ENCODE measurements at places on chromosomes 2 and 18.

GRCh38 chr2:240392948-240393830 is 42.3 kb upstream of the GPC1 start:
- DNase-seq, result no peak

GRCh38 chr2:64929333-64929732 is 59.9 kb upstream of the SLC1A4 start:
- no peak for DNase-seq

DNA sequence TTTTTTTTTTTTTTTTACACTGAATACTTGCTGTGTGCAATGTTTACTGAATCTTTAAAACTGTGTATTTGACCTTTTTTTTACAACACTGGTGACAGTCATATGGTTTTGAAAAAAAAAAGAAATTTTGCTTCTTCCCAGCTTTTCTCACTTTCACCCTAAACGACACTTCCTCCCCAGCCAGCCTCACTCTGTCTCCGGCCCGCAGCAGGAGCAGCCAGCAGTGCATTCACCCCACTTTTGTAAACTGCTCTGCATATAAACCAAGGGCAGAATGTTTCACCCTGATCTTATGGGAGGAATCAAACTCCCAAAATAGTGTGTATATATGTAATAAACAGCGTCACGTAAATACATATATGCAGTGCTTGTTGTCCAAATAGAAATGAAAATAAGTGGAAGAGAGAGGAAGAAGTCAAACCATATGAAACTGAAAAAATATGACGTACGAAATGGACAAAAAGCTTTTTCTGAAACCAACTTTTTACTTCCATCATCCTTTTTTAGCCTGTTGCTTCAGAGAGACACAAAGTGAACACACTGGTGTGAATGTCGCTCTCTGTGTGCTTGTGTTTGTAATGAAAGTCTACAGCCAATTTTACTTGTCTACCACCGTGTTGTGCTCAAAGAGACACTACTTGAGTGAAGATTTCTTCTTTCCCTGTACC is 54.2 kb downstream of the ZCCHC2 start:
- DNase-seq, result no peak

GRCh38 chr2:238688193-238689153 is 159.4 kb upstream of the TWIST2 start:
- DNase-seq, result no peak

GRCh38 chr2:73292906-73293533 is 328 bp downstream of the EGR4 start:
- DNase-seq, result no peak

DNA sequence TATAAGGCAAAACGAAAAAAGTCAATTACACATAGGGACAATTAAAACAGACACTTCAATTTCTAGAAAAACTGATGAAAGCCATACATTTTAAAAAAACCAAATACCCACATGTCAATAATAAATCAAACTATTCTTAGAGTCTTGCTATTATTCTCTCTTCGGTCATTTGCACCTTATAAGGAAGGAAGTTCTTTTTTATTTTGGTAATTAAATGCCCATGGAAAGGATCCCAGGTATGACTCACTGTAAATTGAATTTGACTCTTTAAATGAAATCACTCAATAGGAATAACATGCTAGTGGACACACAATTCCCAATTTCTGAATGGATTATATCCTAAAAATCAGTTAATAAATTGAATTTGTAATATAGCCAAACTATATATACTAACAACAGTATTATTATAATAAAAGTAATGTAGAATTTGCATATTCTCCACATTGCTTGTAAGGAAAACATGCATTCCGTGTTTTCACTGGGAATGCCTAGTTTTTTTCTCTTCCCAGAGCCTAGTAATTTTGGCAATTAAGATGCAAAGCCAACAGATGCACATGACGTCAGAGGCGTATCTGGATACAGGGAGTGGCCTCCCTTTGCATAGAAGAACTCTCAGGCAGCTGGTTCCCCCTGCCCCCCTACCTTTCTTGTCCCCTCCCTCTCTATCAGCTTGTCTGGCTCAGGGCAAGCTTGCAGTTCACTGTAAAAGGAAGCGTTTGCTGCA is 153.5 kb upstream of the PGAP1 start:
- DNase-seq, result no peak

GRCh38 chr2:147275943-147276342 is 568.9 kb upstream of the ACVR2A start:
- no peak for DNase-seq

DNA sequence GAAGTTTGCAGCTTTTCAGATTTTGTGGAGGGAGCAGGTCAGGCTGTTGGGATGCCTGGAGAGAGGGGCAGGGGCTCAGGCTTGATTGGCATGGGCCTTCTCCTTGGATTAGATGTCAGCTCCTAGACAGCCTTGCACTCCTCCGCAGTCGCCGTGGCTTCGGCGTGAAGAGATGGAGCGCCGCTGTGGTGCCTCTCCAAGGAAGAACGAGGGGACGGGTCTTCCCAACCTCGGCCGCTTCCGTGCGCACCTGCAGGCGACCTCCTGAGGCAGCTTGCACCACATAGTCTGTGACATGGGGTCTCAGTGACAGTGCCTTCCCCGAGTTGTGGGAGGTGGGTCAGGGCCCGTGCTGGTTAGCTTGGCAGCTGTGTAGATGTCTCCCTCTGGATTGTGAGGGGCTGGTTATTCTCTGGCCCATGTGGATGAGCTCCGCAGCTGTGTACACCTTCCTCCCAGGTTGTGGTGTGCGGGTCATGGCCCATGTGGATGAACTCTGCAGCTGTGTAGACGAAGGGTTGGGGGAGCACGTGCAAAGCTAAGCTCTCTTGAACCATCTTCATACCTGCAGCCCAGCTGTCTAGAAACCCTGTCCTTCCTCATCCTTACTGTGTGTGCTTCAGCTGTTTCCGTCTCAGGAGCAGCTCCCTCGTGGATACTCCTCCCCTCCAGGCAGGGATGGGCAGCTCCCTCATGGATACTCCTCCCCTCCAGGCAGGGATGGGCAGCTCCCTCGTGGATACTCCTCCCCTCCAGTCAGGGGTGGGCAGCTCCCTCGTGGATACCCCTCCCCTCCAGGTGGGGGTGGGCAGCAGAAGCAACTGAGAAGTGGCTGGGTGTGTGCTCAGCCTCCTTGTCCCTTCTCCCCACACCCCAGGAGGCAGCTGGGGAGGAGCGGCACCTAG is 170.3 kb downstream of the LDLRAD4 start:
- DNase-seq, result no peak

DNA sequence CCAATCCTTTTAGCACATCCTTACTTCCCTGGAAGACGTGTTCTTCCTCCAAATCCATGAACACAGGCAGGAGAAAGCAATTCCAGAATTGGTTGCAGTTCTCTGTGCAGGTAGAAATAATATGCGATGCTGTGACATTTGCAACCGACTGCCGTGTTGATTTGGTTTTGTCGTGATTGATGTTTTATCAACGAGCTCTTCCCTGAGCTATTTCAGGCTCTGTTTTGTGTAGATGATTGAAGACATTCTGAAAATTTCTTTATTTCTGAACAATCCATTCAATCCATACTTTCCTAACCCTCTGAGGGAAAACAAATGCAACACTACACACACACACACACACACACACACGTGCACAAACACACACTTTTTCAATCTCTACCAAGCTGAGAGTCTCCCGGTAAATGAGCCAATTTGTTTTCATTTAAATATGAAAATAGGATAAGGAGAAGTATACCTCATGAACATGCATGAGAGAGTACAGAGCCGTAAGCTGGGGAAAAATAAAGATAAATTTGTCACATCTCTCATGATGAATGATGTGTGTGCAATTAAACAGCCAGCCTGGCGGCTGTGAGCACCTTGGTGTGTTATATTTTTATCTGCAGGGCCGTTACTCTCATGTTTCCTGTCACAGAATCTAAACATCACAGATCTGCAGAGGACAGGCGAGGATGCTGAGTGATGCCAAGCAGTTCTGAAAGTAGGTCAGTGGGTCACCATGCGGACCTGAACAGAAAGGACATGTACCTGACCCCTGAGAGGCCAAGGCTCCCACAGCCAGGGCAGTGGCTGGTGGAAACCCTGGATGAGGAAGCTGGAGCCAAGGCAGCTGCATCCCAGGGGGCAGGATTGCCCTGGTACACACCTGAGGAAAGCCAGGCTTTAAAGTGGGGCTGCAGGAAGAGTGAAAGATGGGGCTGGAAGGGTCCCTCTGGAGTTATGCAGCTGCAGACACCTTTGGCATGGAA is 64.8 kb downstream of the PDCL3 start:
- no peak for DNase-seq

DNA sequence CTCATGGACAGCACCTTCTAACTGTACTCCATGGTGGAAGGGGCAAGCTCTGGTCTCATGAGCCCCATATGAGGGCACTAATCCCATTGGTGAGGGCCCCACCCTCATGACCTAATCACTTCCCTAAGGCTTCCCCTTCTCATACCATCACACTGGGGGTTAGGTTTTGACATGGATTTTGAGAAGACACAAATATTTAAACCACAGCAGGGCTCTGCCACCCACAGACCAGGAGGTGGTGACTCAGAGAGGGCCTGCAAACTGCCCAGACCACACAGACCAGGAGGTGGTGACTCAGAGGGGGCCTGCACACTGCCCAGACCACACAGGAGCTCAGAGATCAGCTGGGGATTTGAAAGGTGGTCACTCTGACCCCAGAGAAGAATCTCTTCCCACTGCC is 222.0 kb downstream of the KLHL29 start:
- no peak for DNase-seq

DNA sequence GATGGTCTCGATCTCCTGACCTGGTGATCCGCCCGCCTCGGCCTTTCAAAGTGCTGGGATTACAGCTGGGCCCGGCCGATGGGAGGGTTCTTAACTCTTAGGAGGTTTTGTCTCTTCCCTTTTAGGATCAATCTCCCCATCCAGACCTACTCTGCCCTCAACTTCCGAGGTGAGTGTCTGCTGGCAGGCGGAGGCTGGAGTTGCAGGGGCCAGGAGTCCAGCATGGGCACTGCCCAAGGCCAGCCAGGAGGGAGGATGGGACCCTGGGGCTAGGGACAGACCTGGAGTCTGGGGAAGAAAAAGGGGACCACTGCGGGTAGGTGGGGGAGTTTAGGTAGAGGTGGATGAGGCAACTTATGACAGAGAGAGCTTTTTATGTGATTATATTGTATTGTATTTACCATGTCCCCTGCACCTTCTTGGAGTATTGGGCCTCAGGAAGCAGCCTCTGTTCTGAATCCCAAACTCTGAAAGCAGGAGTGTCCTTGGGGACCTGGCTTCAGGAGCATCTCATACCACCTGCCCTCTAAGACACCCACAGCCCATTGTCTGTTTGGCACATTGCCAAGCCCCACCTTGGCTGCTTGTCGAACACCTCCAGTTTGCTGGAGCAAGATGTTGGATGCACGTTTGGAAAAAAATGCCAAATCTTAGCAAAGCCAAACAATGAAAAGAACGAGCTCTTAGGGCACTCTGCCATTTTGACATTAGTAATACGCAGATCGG is 5.6 kb downstream of the DES start:
- no peak for DNase-seq

- DNase-seq, result no peak
Observed at GRCh38 chr2:69514406-69514805, 77.2 kb upstream of the NFU1 start.

DNA sequence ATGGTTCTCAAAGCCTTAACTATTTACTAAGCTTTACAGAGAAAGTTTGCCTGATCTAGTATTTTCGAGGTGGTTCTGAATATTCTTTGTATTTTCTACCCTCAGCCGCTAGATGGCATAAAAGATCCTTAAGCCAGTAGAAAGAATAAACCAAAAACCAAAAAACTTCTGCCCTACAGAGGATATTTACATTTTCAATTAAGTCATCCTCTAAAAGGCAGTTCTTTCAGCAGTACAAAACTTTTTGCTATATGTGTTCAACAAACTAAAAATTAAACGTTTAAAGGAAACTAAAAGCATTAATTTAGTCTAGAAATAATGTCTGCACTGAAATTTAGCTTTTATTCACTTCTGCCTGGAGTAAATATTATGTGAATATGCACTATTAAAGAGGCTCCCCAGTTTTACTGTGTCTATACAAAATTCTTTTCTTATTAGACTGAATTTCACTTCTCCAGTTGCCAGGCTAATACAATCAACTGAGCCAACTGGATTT is 297.5 kb downstream of the PIEZO2 start:
- DNase-seq, result no peak

DNA sequence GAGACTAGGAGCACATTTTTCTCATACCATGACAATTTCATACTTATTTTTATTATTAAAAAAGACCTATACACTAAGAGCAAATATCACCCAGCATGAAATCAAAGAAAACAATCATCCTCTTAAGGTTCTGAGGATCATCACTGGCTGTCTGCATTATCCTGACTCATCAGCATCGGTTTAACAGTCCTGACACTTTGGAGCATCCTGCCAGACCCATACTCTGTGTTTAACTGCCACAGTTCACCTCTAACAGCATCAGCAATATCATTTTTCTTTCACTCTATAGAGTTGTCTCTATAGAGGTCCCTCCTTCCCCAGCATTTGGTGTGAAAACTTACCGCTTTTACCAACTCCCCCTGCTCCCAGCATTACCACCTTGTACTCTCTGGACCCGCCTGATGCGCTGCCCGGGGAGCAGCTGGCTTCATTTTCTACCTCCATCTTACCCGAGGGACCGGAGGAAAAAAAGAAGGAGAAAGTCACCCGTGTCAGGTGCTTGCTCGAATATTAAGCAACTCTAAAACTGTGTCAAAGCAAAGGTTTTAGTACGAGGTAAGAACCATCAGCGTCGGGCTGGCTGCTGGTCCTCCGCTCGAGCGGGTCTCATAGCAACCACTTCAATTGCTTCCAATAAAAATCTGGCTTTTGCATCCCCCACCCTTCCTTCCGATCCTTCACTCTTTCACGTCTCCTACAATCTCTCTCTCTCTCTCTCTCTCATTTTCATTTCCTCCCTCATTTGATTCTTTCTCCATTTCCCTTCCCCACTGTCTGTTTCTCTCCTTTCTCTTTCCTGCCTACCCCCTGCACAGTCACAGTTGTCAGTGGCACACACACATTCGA is at the start of gene RIT2:
RIT2 (minus strand) TSS at position 610 of the 846 bp plus-strand sequence.
- DNase-seq, result no peak

DNA sequence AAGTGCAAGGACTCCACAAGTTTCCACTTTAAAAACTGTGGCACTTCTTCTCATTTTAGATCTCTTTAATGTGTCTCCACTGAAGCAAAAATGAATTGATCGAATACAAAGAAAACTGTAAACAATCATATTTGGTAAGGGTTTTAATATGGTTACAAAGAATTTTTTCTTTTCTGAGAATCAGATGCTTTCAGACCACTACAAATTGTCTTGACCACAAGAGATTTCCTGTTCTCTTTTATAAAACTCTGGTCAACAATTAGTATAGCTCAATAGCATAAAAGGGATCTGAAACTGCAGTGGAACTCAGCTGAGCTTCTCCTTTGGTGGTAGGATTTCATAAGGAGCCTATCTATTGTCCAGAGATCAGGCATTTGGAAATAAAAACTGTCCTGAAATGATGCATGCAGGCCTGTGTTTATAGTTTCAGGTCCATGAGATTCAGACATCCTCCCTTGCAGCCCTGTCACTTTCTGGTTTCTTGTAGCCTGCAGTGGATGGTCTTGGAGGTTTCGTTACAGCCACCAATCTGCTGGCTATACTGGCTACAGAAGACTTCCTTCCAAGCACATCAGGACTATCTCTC is 120.0 kb downstream of the DOCK10 start:
- no peak for DNase-seq

- DNase-seq, result no peak
Observed at GRCh38 chr2:42116195-42117181, 52.7 kb upstream of the EML4 start.

GRCh38 chr2:95372216-95372829 is 30.2 kb upstream of the FAHD2A start:
- no peak for DNase-seq

Data from activated T-helper 1 cell treated with anti-CD3 and anti-CD28 coated beads, Interleukin-12 subunit alpha, Interleukin-12 subunit beta, Interleukin-2, Interleukin-4 antibody, amounts not matched to agents 30 ng/mL and 10 ng/mL and 1 ng/mL, durations not matched to agents 14 hours and 24 hours and 36 hours (primary cell).